Keratinocyte (primary cell): ENCODE measurements at places on chromosomes 16 and 17.

- no peak for DNase-seq
Measured at GRCh38 chr16:11585460-11586377, 1.0 kb downstream of the LITAF start.

DNA sequence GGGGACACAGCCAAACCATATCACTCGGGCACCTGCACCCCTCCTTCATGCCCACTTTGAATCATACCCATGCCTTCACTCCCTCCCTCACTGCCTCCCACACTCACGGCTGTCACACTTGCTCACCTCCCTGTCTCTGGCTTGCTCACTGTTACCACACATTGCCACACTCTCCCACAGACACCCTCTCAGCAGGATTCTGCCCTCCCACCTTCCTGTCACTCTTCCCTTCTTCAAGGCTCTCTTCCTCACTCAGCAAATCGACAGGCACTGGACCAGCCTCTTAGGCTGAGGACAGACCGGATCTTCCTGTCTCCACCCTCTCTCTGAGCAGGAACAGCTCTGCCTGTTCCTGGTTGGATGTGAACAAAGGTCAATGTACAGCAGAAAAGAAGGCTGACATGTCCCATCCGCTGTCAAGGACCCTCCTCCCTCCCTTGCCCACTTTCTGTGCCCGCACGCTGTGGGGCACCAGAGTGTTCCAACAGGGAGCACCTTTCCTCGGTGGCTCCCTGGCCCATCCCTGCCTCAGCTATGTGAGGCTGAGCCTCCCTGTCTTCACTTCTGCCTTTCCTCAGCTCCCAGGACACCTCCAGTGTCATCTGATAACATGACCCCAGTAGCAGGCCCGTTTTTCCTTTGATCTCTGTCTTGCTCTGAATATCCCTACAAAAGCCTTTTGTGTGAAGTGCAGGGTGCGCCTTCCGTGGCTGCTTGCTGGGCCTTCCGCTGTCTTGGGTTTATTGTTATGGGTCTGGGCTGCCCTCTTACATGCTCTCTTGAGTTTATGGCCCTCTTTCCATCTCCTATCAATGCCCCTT lies 47.0 kb downstream of the CCDC182 start:
- no peak for DNase-seq

DNA sequence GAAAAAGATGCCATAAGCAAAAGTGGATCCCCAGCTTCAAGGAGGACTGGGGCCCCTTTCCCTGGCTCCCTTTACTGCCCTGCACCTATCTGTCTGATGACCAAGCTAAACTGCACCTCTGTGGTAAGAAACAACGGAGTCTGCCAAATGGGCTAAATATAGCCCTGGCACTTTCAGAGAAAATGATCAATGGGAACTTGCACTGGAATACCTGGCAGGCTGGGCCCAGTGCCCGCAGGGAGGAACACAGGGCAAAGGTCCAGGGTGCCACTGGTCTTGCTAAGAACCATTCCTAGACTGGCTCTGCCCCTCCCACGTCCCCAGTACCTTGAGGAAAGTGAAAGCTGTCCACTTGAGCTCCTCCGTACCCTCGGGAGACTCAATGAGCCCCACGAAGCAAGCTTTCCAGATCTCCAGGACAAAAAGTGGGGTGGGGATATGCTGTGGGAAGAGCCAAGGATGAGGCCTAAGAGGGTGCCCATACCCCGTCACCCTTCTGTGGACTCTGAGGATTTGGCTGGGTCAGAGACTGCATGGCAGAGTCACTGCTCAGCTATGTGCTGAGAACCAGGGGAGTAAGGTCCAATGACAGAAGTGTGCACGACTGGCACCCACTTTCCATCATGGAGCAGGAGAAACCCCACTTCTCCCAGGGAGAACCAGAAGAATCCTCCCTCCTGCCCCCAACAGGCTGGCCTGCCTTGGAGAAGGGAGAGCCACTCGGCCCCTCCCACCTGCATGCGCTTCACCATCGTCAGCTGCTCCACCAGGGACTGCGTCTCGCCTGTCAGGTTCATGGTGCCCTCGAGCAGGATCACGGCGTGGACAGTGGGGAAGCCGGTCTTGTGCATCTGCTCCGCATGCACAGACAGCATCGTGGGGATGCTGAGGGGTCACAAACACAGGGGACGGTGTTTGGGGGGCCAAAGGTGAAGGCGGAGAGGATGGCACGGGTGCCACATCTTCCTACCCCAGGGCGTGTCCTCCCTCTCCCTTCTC lies 17.4 kb downstream of the CSF3 start:
- no peak for DNase-seq

DNA sequence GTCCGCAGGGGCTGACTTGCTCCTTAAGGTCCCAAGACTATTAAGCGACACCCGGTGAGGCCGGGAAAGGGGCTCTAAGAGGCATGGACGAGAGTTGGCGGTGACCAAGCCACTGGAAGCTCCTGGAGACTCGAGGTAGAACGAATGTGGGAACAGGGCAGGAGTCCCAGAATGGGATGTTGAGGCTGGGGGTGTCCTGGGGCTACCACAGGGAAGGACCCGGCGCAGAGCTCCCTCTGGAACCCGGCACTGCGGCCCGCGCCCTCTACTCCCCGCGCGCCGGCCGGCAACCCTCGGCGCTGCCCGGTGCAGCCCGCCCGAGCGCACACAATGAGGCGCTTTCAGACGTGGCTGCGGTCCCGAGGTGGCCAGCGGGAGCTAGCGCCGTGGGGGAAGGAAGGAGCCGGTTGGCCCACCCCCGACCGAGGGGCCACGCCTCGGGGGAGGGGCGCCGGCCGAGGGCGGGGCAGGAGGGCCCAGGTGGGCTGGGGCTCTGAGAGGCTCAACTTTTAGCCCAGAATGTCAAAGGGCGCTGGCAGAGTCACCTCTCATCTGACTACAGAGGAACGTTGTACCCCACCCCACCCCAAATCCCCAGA lies at the start of gene CHST6:
Gene CHST6, minus strand, starts transcription at position 366 of the 599 bp plus-strand sequence. CDS start 15,613 bp downstream, outside the sequence.
- DNase-seq: no peak

DNA sequence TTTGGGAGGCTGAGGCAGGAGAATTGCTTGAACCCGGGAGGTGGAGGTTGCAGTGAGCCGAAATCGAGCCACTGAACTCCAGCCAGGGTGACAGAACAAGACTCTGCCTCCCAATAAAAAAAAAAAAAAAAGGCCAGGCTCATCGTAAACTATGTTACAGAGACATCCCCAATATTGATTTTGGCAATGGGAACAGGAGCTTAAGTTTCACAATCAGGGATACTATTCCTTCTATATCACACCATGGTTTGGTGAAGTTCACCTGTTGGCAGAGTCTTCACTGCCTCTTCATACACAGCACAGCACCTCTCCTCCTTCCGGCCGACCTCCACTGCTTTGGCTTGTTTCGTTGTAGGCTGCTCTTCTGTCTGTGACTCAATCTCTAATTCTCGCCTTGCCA lies 21.2 kb downstream of the UTP6 start:
- DNase-seq: no peak

DNA sequence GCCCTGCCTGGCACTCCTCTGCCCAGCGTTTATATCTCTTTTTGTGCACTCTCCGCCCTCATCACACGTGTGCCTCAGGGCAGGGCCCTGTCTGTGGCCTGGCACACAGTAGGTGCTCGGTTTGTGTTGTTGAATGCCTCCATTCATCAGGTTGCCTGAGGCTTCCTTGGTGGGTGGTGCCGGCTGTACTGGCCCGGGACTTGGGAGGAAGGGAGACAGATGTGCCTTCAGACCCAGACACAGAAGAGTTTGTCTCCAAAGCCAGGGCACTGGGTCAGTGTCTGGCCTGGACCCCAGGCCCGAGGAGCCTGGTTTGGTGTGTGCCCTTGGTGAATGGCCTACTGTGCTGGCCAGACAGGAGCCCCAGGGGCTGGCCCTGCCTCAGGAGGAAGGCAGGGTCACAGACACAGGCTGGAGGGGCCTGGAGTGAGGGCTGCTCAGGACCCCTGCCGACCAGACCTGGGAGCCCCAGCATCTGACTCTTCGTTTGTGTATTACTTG lies 71.6 kb downstream of the RAI1 start:
- DNase-seq: no peak

DNA sequence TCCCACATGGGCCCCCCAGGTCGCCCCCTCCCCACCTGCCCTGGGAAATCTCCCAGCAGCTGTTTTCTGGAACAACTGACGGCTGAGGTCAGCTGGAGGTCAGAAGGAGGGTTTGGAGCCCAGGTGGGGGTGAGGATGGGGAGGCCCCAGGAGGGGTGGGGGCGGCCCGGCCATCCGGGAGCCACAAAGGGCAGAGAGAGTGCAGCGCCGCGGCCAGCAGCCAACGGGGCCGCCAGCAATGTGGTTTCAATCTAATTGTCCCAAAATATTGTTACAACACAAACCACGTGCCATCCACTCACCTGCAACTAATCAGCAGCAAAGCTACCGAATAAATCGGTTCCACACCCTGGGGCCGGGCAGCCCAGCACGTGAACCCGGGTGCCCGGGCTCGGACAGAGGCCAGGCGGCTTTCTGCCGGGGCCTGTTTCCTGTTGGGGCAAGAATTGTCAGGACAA lies 28.3 kb upstream of the SLC38A10 start:
- no peak for DNase-seq

DNA sequence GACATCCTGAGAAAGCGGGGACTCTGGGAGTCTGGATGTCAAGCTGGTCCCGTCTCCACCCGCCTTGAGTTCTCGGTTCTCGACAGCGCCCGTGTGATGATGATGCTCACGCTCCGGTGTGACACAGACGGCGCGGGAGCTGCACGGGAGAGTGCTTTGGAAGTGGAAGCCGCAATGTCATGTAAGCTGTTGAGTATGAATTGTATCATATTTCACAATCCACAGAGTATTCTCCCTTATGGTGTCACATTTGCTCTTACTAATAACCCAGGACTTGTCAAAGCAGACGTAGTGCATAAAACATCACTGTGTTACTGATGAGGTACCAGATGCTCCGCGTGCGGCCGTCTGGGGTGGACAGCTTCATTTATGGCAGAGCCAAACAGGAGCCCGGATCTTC lies 217.5 kb upstream of the CHMP6 start:
- no peak for DNase-seq

DNA sequence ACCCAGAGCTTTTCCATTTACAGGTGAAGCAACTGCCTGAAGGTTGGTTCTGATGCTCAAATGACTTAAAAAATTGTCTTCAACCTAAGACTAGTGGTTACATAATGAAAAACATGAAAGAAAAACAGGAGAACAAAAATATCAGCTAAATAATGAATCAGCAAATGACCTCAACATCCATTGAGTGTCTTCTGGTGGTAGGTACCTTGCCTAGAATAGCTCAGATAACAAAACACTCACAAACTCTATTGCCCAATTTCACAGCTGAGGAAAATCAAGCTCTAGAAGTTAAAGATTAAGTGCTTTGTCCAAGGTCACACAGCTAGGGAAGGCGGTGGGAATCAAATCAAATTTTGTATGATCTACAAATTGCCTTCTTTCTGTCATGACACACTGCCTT lies 304.6 kb upstream of the CDH11 start:
- no peak for DNase-seq

GRCh38 chr16:78788696-78789095 lies 689.2 kb downstream of the WWOX start:
- no peak for DNase-seq

- DNase-seq: peak; percentile 73
Measured at GRCh38 chr17:17774009-17774881, 62.5 kb downstream of the SREBF1 start.

DNA sequence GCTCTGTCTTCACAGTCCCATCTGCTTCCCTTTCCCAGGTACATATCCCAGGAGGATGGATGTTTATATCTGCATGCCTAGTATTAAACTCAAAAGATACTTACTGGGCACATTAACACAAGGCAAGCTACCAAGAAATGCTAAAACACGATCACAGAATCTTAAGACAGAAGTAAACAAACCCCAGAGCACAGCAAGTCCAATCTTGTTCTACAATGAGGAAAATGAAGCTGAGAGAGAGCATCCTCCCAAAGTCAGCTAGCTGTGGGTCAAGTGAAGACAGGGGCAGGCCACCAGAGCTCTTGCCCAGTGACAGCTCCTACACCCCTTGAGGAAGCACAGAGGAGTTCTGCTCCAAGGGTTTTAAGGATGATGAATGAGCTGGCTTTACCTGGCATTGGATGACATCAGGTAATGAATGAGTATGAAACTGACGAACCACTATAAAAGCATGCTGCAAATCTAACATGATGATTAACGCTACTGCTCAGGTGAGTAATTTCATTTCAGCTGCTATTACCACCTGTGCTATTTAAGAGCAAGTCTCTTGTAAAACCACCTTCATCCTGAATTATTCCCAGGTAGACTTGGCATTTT lies 20.3 kb downstream of the XPO6 start:
- peak; percentile 79 for DNase-seq

DNA sequence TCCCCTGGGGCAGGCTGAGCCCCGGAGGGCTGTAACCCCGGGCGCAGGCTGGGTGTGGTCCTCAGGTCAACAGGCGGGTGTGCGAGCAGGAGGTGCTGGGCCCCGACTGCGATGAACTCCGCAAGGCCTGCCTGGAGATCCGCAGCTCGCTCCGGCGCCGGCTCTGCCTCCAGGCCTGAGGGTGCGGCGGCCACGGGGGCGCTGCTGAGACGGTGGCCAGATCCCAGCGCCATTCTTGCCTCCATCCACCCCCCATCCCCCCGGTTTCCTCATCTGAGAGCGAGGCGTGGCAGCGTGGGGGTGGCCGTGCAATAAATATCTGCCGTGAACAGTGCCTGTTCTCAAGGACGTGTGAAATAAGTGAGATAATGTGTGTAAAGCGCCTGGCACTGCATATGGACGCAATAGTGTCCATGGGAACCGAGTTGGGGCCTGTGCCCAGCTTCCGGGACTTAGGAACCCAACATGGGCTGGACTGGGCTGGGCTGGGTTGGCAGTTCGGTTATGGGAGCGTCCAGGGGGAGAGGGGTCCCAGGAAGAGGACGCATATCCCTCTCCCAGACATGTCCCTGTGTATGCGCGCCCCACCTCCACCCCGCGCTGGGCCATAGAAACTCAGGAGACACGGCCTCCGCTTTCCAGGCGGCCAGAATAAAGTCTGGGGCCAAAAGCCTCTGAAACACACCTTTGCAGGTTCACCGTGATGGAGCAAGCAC lies 15.0 kb downstream of the ZNF213 start:
- DNase-seq: no peak

GRCh38 chr17:2283302-2283701 lies 20.3 kb downstream of the SMG6 start:
- DNase-seq: no peak

- peak; percentile 32 for DNase-seq
Measured at GRCh38 chr16:84699712-84700445, at the start of gene USP10. Gene USP10 (plus strand): TSS chr16:84700000. CDS start chr16:84700091, 91 bp downstream.

- no peak for DNase-seq
Measured at GRCh38 chr17:7774055-7774521, 56.5 kb downstream of the DNAH2 start.
